EH (cell line): ENCODE measurements at places on chromosomes 3 and 15.

DNA sequence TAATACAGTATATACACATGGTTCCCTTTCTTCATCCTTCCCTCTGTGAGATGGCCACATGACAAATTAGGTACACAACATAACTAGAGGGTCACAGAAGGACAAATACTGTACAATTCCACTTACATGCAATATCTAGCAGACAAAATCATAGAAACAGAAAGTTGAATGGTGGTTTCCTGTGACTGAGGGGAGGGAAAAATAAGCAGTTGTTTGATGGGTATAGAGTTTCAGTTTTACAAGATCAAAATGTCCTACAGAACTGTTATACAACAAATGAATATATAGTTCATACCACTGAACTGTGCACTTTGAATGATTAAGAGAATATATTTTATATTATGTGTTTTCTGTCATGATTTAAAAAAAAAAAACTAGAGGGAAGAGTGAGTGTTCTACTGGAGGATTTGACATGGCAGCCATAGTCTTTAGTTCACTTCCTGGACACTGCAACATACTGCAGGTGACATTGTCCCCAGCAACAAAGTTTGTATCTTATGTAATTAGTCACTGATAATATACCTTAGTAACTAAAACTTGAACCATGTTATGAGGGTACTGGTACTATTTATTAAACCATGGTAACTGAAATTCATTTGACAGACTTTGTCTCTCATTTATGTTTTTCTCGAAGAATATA, 37.2 kb downstream of the CCDC54 start:
- no peak for DNase-seq

GRCh38 chr3:183180110-183180783, 17.7 kb upstream of the LAMP3 start:
- no peak for DNase-seq

- peak; percentile 47 for DNase-seq
These were observed 22.6 kb upstream of the TNFAIP8L3 start for GRCh38 chr15:51117270-51117669.

GRCh38 chr3:29186131-29186599, 94.7 kb upstream of the RBMS3 start:
- DNase-seq: peak; percentile 99

GRCh38 chr15:67792250-67792942, 32.9 kb upstream of the SKOR1 start:
- DNase-seq: peak; percentile 15

DNA sequence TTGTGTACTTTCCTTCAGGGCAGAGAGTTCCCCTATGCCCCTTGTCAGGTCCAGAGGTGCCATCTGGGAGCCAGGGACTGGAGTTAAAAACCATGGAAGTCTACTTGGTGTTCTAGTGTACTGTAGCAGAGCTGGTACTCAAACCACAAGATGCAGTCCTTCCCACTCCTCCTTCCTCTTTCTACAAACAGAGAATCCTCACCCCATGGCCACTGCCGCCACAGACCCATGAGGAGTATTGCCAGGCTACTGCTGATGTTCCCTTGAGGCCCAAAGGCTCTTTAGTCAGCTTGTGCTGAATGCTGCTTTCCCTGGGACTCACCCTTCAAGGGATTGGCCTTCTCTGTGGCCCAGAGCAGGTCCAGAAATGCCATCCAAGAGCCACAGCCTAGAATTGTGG, 229.2 kb upstream of the ZPLD1 start:
- DNase-seq: no peak

DNA sequence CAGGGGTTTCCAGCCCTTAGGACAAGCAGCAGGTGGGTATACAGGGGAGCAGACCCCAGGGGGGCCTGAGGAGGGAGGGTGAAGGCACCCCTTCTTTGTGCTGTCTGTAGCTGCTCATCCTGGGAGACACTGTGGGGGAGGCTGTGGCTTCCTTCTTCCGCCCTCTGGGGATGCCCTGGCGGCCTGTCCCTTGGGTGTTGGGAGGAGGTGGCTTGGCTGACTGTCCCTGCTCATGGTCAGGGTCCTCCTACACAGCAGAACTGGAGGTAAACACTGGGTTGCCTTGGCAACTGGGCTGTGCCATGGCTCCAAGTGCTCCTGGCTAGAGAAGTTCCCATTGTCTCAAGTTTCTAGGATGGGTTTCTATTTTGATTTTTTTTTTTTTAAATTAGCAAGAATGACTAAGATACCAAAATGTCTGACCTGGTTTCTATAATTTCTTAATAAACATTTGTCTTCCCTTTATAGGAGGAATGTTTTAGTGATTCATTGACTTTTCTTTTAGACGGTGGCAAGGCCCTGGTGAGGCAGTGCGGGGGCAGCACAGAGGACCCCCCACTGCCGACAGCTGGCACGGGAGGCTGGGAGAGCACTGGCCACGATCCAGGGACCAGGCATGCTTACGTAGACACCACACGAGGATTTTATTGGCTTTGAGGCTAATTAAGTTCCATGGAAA, 12.4 kb downstream of the KLF13 start:
- DNase-seq: peak; percentile 96

GRCh38 chr3:177680472-177680821, 483.2 kb upstream of the TBL1XR1 start:
- peak; percentile 59 for DNase-seq

DNA sequence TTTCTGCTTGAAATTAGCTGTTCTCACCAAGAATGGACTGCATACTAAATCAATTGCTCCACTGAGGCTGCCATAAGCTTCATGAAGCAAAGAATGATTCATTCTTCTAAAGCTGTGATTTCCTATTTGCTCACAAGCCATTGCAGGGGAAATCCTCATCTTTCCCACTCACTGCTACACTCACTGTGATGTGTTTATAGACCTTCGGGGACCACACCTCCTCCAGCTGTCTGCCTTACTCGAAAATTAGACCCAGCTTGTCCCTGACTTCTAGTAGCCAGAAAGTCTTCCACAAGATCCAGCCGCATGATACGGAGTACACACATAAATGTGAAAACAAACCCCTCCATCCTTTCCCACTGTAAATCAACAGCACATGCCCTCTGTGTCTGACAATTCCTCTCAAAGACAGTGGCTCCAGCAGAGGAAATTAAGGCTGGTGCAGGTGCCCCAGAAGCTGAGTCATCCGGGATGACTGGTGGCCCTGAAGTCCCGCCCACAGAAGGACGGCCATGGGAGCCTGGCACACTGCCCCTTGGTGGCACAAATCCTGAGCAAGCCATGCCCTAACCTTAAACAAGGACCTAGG, 172.0 kb downstream of the STT3B start:
- DNase-seq: peak; percentile 62

DNA sequence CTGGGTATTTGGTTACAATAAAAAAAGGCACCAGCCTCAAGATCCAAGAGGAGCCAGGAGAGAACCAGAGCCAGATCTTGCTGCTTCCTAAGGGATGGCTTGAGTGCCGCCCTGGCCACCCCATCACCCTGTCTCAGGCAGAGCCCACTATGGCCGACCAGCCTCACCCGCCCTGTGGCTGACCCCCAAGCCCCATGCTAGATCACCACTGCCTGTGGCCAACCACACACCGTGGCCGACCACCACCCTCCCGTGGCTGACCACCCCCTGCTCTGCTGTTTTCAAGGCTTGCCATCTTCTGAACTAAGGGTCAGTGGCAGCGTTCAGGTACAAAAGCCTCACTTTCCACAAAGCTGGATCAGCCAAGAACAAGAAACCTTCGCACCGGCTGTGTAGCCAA, 12.0 kb downstream of the CSPG5 start:
- DNase-seq: no peak

DNA sequence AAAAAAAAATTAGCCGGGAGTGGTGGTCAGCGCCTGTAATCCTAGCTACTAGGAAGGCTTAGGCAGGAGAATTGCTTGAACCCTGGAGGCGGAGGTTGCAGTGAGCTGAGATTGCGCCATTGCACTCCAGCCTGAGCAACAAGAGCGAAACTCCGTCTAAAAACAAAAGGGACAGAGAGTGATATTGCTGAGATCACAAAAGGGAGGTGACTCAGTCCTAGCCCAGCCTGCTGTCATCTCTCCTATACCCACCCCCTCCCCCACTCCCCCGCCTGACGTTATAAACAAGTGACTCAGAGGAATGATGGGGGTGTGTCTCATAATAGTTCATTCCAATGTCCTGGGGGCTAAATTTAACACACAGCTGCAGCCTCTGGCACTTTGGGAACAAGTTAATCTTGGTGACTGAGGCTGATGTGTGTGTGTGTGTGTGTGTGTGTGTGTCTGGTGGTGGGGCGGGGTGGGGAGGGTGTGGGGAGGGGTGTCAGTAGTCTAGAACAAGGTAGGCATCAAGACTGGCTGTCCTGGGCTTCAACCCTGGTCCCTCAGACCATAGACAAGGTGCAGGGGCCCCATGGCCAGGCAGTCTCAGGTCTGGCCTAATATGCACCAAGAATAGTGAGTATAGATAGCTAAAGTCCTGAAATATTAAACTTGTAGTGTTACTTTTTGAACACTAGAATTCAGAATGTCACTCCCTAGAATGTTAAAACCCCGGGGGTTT, 1.3 kb upstream of the KLHL40 start:
- DNase-seq: peak; percentile 98

DNA sequence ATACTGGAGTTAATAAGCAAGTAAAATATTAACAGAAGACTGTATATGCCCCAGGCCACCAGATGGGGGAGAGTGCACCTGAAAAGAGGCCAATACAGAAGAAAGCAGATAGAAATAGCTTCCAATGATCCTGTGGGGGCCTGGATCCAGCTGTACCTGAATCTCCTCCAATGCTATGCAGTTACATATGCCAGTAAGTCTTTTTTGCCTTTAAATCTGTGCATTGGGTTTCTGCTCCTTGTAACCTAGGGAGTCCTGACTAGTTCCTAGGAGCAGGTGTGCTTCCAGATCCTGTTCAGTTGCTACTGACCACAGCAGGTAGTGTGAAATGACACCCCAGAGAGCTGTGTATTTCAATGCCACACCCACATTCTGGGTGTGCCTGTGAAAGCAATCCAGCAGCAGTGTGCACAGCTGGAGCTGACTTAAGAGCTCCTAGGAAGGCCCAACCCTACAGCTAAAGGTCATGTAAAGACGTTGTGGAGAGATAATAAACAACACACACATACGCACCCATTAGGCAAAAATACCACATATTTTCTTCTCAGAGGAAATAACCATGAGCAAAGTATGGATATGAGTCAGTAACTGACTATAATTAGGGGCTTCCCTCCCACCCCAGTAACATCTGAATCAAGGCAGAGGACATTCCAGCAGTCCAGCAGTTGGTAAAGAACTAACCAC, 62.2 kb upstream of the AKAP13 start:
- DNase-seq: peak; percentile 97

DNA sequence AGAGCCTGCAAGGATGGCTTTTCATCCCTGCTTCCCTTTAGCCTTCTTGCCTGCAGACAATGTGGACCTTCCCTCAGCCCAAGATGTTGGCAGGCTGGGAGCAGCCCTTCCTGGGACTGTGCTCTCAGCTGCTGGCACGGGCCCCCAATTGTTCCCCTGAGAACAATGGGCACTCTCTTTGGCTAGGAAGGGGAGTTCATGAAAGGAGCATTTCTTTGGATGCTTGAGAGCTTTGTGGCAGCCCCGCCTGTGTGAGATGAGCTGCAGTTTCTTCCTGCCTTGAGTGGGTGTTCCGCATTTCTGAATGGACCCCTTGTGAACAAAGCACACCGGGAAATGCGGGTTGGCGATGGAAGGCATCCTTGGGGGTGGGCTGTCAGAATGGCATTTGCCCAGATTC, 35.0 kb upstream of the BSN start:
- no peak for DNase-seq

DNA sequence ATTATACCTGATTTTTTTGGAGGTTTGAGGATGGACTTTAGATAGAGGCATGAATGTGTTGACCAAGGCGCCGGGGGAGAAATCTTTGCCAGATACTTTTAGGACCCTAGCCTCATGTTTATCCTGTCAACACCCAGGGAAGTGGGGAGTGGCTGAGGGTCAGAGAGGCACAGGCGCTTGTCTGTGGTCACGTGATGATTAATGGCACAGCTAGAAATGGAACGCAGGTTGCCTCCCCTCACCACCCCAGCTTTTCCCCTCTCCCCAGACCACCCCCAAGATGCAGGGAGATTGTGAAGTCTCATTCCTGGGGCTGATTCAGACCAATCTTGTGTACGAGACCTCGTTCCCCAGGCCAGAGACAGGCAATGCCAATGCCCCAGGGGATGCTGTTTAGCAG, 218.4 kb upstream of the LINGO1 start:
- DNase-seq: no peak

DNA sequence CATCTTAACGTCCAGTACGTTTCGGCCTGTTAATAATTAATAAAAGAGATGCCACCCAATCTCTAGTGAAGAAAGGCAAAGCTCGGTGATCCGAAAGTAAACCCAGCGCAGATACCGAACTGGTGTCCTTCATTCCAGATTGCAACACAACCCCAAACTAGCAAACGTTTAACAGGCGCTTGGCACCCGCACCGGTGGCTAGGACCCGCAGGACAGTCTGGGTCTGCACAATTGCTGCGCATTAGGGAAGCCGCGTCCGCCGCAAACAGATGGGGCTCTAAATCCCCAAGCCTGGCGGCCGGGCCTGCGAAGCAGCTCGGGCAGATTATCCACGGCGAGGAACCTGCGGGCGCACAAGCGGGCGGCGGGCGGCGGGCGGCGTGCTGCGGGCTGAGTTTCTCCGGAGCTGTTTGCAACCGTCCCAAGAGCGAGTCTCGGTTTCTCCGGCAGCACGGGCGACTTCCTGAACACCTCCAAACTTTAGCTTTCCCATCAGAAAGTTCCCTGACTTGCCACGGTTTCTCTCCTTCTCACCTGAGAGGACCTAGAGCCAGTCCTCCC, 112.1 kb upstream of the ICE2 start:
- peak; percentile 28 for DNase-seq

DNA sequence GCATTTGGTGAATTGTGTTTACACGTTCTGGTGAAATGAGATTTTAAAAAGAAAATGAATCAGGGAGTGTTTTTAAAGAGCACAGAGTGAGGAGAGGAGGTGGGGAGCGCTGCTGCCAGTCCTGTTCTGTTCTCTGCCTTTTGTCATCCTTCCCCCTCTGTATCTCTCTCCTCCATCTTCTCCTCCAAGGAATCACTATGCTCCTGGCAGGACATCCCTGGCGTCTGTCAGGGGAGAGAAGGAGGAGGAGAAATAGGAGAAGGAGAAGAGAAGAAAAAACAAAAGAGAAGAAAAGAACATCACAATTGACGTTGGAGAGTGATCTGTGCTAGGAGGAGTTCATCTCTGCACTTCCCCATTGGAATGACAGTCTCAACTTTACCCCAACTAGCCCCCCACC, 627.6 kb upstream of the TBL1XR1 start:
- no peak for DNase-seq

- DNase-seq: no peak
These were observed 175.0 kb downstream of the PDZRN3 start for GRCh38 chr3:73449774-73450173.

GRCh38 chr3:73547427-73548248, 77.1 kb downstream of the PDZRN3 start:
- DNase-seq: peak; percentile 97
